NCI-H1694 treated with DMSO at 0.1 percent for 48 hours (cell line): ENCODE measurements at places on chromosomes 7 and 10.

GRCh38 chr10:119849944-119850343, 22.7 kb downstream of the MCMBP start:
- DNase-seq, result no peak

DNA sequence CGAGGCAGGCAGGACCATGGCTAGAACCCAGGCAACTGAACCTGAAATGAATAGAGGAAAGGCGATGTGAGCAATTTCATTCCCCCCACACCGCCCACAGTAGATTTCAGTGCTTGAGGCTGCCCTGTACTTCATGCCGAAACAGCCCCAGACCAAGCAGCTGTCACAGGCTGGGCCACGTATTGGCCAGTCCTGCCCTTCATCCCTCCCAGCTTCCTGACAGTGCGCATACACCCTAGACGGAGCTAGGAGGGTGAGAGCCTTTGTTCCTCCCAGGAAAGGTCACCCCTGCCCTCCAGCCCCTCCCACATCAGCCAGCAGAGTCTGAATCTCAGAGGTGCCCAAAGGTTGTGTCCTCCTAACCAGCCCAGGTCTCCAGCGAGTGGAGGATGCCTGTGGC, 98.8 kb downstream of the ZMIZ1 start:
- no peak for DNase-seq

DNA sequence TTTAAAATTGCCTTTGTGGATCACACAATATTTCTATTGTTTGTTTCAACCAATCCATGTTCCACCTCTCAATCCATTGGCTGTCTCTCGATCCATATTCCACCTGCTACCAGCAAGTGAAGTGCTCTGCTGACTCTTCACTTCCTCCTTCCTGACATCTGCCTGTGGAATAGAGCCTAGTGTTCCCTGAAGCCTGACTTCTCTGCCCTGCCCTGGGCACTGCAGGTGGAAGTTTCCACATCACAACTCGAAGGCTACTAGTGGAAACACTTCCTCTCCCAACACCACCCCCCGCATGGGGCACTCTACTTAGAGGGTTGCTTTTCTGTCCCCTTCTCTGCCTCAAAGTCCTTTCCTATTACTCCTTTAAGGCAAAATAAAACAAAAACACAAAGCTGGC, 563.8 kb upstream of the IGFBP3 start:
- no peak for DNase-seq

GRCh38 chr7:136146925-136147324, 169.8 kb upstream of the MTPN start:
- DNase-seq, result no peak

DNA sequence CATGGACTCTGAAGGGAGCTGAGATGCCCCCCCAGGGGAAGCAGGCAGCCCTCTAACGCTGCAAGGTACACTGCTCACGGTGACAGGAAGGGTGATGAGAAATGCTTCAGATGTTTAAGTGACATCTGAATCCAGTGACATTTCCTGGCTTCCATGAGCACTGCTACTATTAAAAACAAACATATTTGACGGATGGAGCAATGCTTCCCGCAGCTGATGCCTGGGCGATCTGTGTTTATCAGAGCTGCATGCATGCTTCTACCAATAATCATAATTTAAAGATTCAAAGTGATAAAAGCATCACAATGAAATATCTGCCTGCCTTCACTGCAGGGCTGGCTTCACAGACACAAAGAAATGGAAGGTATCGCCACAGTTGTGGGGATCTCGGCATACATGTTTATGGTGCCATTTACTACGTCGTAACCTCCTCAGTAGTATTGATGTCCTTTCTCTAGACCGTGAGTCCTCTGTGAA, 66.1 kb upstream of the AOAH start:
- no peak for DNase-seq

DNA sequence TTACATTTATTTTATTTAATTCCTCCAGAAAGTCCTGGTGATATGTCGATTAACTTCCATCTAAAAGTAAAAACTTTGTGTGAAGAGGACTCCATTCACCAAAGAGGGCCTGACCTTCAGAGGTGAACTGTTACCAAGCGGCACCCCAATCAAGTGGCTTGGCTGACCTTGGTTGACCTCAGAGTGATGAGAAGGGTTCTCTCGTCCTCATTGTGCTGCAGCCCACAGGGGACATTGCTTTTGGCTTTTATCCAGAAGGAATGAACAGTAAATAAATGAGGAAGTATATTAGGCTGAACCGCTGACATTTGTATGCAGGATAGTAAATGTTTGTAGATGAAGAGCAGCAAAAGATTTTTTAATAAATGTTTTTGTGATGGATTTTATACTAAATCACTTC, 172.4 kb upstream of the MKI67 start:
- DNase-seq, result no peak

- no peak for DNase-seq
These were observed 45.6 kb downstream of the NHLRC2 start for GRCh38 chr10:113899952-113900598.

DNA sequence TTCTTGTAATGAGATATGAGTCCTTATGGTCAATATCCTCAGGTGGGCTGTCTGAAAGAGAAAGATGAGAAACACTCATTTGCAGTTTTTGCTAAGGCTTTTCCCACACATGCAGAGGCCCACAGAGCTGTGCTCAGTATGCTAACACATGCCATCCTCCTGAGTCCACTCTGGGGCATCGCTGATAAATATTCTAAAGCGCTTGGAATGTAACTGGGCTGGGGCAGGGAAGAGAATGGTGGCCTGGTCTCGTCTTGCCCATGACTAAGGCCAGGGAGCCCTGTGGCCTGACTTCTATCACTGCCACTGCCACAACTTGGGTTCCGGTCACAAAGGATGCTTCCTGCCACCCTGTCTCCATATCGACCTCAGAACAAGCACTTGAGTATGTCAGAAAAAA, 199.7 kb upstream of the FRMD4A start:
- no peak for DNase-seq

- no peak for DNase-seq
These were observed 3.3 kb downstream of the MINPP1 start for GRCh38 chr10:87507879-87508483.

- DNase-seq, result no peak
These were observed 24.9 kb upstream of the SFRP5 start for GRCh38 chr10:97796651-97797050.

DNA sequence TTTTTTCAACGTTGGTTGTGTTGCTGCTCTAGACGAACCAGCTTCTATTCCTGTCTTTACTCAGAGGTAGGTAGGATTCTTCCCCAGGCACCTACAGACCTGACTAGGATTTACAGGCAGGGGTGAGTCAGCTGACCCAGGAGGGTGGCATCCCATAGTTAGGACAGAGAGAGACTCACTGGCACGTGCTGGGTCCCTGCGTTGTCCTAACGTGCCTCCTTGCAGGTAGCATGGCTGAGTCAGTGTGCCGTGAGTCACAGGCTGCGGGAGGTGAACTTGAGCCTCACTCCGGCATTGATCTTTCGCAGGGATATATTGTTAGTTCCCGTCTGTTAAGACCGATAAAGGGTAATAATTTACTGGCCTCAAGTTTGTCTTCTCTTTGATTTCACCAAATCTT, 96.5 kb downstream of the PFKFB3 start:
- DNase-seq, result no peak

DNA sequence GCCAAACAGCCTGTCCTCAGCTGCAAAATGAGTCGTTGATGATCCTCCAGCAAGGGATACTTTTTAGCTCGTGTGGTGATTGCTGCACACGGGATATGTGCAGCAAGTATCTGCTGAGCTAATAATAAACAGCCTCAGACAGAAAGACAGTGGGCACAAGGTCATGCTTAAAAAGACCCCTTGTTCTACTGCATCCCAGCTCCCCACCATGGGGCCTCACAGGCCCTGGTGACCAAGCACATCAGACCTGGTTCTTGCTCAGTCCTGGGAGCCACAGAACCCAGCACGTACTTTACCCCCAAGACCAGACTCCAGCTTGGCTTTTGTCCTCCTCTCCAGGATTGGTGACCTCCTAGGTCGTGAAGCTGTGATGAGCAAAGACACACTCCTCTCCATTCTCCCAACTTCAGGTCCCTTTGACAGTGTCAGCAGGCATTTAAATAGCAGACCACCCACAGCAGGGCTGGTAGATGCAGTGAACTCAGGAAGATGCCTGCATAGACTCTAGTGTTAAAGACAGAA, 50.5 kb downstream of the EGFR start:
- no peak for DNase-seq
